Glomerular endothelial cell (primary cell): ENCODE measurements at places on chromosomes 12 and 14.

- no peak for DNase-seq
Observed at GRCh38 chr12:49805409-49805808, 22.8 kb downstream of the NCKAP5L start.

DNA sequence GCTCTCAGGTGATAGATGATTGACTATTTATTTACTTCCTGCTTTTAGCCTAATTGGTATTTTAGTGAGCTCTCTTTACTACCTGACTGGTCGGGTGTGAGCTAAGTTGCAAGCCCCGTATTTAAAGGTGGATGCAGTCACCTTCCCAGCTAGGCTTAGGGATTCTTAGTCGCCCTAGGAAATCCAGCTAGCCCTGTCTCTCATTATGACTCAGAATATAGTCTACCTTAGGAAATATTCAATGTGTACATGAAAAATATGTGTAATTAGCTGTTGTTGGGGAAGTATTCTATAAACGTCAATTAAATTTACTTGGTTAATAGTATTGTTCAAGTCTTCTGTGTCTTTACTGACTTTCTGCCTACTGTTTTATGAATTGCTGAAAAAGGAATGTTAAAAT, 306.9 kb upstream of the DIO2 start:
- DNase-seq = no peak

DNA sequence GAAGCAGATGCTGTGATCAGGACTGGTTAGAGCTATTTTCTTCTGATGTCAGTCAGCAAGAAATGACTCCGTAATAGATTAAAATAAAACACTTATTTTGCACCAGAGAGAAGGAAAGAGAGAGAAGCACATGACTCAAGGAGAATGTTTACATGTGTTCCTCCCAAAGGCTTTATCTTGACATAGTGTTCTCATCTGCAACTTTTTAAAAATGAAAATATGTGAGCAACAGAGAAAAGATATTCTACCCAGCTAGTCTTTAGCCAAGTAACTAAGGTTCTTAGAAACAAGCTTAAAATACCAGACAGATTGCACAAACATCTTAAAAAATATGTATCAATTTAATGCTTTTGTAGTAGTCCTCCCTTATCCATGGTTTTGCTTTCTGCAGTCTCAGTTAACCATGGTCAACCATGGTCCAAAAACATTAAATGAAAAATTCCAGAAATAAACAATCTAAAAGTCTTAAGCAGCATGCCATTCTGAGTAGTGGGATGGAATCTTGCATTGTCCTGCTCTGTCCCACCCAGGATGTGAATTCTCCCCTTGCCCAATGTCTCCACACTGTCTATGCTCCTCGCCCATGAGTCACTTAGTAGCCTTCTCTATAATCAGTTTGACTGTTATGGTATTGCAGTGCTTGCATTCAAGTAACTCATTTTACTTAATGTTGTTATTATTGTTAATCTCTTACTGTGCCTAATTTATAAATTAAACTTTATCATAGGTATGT, 9.9 kb downstream of the SERPINA10 start:
- no peak for DNase-seq

DNA sequence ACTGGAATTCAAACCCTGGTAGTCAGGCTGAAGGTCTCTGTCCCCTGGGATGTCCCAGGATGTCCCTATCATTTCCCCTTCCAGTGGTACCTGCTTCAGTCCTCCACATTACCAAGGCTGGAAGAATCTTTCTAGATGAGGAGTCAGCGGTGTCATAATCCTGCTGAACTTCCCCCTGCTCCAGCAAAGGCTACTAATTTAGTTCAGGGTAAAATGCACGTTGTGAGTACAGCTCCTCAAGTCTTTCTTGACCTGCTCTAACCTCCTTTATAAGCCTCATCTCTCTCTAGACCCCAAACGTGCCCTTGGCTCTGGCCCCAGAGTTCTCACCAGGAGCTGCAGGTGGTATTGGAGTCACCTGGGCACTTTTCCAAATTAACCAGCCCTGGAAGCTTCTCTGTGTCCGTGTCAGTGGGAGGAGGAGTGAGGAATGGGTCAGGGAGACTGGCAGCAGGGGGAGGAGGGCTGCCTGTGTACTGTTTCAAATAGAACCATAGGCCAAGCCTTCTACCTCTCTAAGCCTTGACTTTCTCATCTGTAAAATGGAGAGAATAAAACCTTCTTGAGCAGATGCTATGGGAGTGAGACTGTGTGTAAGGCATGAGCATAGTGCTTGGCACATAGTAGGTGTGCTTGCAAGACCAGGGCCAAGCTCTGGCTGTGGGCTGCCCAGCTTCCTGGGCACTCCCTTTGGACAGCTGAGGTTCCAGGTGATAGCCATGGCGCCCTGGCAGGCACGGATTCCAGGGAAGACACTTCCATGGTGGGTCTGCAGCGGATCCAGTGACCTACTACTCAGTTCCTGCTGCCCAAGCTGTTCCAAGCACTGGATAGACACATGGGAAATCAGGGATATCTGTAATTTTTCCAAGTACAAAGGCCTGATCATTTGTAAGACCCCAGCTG, 24.5 kb downstream of the ASB2 start:
- no peak for DNase-seq

- DNase-seq = no peak
Observed at GRCh38 chr12:78898416-78898815, 33.8 kb downstream of the SYT1 start.

DNA sequence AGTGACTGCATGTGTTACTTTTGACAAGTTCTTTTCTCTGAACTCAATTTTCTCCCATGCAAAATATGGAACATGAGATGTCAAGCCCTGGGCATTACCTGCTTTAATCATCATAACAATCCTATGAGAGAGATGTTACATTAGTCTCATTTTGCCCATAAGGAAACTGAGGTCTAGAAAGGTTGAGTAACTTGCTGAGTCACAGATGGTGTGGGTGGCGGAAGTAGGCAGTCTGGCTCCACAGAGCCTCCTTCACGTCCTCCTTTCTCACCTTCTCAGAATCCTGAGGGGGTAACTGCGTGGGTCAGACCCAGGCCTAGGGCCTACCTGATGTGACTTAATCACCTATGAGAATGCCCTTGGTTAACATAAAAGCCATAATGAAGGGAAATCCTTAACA, 50.7 kb downstream of the TMTC1 start:
- no peak for DNase-seq

- DNase-seq = no peak
Observed at GRCh38 chr12:123389560-123390351, 5.8 kb downstream of the KMT5A start.

GRCh38 chr14:71418532-71419245, 511.4 kb downstream of the PCNX1 start:
- DNase-seq = no peak

DNA sequence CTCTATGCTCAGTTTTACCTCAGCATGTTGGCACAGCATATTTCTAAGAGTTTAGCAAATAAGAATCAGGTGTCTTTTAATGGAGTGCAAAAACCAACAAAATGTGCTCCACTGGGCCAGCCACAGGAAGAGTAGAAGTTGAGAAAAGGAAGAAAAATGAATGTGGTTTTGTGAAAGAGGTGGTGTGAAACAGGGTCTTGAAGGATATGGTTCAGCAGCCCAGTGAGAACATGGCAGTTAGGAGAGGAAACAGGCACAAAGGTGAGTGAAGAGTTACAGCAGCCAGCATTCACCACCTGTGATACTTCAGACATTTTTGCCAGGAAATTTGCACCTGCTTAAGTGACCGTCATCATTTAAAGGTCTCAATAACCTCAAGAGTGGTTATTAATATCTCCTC, 2.4 kb downstream of the STAB2 start:
- DNase-seq = no peak

DNA sequence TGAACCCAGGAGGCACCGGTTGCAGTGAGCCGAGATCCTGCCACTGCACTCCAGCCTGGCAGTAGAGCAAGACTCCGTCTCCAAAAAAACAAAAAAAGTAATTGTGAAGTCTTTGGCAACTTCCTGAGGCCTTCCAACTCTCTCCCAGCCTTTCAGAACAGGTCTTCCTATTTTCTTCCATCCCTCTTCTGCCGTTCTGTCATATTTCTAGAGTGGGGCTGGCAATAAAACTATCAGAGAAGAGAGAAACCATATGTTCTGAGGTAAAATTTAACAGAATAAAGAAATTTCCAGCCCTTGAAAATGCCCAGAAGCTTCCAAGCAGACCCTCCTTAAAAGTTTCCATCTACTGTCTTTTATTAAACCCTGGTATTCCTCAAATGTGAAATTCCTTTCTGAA, 100.4 kb downstream of the HMGA2 start:
- no peak for DNase-seq

DNA sequence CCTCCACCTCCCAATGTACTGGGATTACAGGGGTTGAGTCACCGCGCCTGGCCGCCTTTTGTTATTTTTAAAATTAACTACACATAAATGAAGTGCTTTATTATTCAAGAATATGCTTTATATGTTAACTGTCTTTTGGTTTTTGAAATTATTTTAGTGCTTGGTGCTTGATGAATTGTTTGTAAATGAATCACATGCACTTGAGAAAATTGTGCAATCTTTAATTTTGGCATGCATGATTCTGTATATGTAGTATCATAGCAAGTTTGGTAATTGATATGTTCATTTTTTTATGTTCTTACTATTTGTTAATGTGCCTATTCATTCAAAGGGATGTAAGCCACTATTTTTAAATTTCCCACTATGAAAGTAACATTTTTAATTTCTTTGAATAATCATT, 440.9 kb downstream of the NAV3 start:
- no peak for DNase-seq

- DNase-seq = no peak
Observed at GRCh38 chr14:66088656-66089055, 397.5 kb upstream of the CCDC196 start.

GRCh38 chr12:49019443-49020324, 1.1 kb upstream of the PRKAG1 start:
- DNase-seq = no peak

DNA sequence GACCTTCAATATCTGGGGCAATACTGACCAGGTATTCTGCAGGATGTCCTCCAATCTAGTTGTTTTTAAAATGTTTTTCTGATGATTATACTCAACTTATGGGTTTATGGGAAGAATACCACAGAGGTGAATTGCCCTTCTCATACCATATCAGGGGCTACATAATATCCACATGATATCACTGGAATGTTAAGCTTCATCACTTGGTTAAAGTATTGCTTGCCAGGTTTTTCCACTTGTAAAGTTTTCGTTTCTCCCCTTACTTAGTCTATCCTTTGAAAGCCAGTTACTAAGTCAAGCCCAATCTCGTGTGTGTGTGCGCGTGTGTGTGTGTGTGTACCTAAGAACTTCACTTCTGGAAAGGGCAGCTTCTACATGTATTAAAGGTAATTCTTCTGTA, 980.9 kb upstream of the FBXO33 start:
- no peak for DNase-seq

DNA sequence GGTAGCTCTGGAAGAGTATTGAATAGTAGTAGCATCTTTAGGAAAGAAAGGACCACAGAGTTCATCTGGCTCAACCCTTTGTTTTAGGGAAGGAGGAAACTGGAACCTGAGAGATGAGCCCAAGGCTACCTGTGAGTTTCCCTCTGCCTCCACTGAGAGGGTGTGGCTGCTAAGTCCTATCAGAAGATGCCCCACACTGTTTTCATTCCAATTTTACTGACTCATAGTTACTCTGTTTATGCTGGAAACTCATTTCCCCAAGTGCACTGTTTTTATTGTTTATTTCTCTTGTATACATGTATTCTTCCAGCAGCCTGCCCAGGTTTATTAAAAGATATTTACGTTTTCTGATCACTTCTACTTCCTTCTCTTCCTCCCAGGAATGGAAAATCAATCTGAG, 127.4 kb upstream of the ARHGAP5 start:
- DNase-seq = no peak

DNA sequence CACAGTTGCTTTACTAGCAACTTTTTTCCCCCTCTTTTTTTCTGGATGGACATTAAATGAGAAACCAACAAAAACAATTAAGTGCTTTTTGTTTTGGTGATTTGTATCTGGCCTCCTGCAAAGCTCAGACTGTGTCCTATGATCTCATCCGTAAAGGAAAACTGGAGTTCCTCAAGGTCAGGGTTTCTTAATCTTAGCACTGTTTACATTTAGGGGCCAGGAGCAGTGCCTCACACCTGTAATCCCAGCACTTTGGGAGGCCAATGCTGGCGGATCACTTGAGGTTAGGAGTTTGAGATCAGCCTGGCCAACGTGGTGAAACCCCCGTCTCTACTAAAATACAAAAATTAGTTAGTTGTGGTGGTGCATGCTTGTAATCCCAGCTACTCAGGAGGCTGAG, 28.0 kb downstream of the ENTPD5 start:
- DNase-seq = no peak

GRCh38 chr12:24937553-24938244, 11.2 kb downstream of the BCAT1 start:
- DNase-seq = no peak

GRCh38 chr12:52246720-52247621, 13.9 kb downstream of the KRT7 start:
- DNase-seq = no peak

GRCh38 chr12:122980183-122981035, at the start of gene ARL6IP4:
Gene ARL6IP4, plus strand, starts transcription at chr12:122980681. Its CDS starts 459 bp downstream, at chr12:122981140.
- no peak for DNase-seq

GRCh38 chr14:44741431-44741830, 220.3 kb downstream of the KLHL28 start:
- DNase-seq = no peak

- DNase-seq = no peak
Observed at GRCh38 chr12:69840727-69841126, 15.7 kb downstream of the MYRFL start.

GRCh38 chr14:32654106-32654505, 284.6 kb upstream of the NPAS3 start:
- no peak for DNase-seq

- DNase-seq = no peak
Observed at GRCh38 chr12:76713130-76713529, 50.8 kb upstream of the ZDHHC17 start.

GRCh38 chr12:121110211-121110940, 22.3 kb upstream of the P2RX7 start:
- no peak for DNase-seq

GRCh38 chr12:32163596-32163995, 56.9 kb downstream of the BICD1 start:
- peak; percentile 33 for DNase-seq

DNA sequence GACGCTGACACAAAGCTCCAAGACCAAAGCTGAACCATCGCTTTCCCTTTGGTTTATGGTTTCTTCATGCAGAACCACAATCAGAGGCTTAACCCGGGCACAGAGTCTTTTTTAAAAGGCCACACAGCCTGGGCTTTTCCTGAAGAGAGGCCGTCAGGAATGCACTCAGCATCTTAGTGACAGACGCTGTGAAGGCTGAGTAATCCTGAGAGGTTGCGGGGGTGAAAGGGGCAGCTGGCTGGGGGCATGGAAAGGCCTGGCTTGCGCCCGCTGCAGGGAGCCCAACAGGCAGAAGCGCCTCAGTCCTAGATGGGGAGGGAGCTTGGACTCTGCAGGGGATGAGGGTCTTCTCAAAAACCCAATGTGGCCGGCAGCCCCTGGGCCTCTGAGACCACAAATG, 13.6 kb downstream of the CTDSP2 start:
- no peak for DNase-seq

- no peak for DNase-seq
Observed at GRCh38 chr12:102874819-102875218, 42.2 kb downstream of the PAH start.

DNA sequence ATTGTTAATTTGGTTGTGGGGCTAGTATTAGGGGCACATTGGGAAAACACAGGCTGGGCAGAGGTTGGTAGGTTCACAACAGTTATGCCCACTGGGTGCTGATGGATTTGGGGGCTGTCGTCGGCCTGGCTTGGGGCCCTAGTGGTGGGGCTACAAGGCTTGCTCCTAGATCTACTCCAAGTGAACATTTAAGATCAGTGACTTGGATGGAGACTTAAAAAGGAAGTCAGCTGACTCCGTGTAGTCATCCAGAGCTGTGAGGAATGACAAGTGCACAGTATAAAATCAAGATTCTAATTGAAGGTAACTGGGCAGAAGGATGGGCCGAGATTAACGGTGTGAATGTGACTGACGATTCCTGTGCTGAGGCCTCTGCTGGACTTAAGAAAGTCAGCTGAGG, 12.8 kb upstream of the NR4A1 start:
- DNase-seq = no peak
